ENCODE measurements at places on chromosomes 4 and X.
A peak's percentile ranks its signal among the peaks of the same experiment; 100 is the strongest.

DNA sequence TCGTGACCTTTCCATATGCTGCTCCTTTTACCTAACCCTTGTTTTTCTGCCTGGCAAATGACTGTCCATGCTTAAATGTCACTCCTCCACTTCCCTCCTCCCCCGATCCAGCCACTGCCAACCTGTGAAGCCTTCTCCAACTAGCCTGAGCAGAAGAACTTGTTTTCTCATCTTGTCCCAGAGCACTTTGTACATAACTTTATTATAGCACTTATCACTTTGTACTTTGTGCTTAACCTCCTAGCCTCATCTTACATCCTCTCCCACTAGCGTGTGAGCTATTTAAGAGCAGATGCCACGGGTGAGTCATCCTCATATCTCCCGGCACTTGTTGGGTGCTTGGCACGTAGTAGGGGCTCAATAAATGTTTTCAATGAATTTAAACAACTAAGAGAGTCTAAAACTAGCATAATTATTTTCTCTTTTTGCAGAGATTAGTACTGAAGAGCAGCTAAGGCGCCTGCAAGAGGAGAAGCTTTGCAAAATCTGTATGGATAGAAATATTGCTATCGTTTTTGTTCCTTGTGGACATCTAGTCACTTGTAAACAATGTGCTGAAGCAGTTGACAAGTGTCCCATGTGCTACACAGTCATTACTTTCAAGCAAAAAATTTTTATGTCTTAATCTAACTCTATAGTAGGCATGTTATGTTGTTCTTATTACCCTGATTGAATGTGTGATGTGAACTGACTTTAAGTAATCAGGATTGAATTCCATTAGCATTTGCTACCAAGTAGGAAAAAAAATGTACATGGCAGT lies 46.9 kb downstream of the XIAP start:
- DNase-seq, result no peak

GRCh38 chrX:10379878-10380277 lies 223.1 kb downstream of the CLCN4 start:
- DNase-seq, result no peak

DNA sequence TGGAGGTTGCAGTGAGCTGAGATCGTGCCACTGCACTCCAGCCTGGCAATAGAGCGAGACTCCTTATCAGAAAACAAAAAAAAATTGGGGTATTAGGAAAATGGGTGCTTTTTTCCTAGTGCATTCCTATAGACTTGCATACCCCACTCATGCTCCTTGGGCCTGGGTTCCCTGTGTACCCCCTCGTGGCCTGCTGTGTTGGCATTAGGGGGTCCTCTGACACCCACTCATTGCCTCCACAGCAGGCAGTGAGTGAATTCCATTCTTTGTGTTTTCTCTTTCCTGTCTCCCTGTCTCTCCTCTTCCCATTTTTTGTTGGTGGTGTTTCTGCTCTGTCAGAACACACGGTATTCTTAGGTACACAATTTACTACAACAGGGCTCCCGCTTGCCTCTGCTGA lies 42.8 kb downstream of the TNIP2 start:
- DNase-seq, result no peak

- peak; percentile 40 for DNase-seq
Observed at GRCh38 chrX:22424919-22425318, 152.2 kb downstream of the CBLL2 start.

DNA sequence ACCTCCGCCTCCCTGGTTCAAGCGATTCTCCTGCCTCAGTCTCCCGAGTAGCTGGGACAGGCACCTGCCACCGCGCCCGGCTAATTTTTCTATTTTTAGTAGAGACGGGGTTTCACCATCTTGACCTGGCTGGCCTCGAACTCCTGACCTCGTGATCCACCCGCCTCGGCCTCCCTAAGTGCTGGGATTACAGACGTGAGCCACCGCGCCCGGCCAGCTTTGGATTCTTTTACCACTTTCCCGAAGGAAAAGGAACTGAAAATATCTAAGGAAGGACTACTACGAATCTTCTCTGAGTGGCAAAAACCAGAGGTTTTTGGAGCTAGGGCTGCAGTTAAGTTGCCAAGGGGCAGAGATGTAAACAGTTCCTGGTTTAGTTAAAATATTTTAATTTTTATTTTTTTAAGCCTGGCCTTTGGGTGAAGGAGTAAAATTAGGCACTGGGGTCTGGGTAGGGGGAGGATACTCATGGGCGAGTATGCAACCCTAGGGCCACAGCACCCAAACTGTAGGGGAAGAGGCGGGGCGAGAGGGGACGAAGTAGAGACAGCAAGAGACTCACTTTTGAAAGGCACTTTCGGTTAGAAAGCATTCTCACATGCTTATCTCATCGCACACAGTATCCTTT lies 525 bp upstream of the CISD2 start:
- DNase-seq, result no peak

- DNase-seq, result no peak
Observed at GRCh38 chr4:165986956-165987698, 114.1 kb downstream of the TLL1 start.

GRCh38 chrX:113558576-113558975 lies 717.9 kb upstream of the AMOT start:
- no peak for DNase-seq
